A673 (cell line): ENCODE measurements at places on chromosomes 6 and 20. TPM values are rescaled to one million over a fixed set of nuclear protein-coding genes. Genes with fewer than 3 reads are reported as not detected.

KCNK5 gene
- 0.09 TPM in 1 of 2 replicates, not detected in the other for total RNA-seq

PDYN gene
- total RNA-seq, result not detected in 2 replicates

DNMT3B gene
- 3.8 and 5.7 TPM in 2 replicates for total RNA-seq

PGC gene
- not detected in 2 replicates for total RNA-seq

HIVEP1 gene
- total RNA-seq, result 18.5 and 21.5 TPM in 2 replicates

TFAP2A gene
- 19.1 and 19.3 TPM in 2 replicates for total RNA-seq

PPP1R14C gene
- 3.5 and 4.6 TPM in 2 replicates for total RNA-seq

SALL4 gene
- total RNA-seq, result 17.7 and 18.4 TPM in 2 replicates

OR12D3 gene
- not detected in 2 replicates for total RNA-seq

DNA sequence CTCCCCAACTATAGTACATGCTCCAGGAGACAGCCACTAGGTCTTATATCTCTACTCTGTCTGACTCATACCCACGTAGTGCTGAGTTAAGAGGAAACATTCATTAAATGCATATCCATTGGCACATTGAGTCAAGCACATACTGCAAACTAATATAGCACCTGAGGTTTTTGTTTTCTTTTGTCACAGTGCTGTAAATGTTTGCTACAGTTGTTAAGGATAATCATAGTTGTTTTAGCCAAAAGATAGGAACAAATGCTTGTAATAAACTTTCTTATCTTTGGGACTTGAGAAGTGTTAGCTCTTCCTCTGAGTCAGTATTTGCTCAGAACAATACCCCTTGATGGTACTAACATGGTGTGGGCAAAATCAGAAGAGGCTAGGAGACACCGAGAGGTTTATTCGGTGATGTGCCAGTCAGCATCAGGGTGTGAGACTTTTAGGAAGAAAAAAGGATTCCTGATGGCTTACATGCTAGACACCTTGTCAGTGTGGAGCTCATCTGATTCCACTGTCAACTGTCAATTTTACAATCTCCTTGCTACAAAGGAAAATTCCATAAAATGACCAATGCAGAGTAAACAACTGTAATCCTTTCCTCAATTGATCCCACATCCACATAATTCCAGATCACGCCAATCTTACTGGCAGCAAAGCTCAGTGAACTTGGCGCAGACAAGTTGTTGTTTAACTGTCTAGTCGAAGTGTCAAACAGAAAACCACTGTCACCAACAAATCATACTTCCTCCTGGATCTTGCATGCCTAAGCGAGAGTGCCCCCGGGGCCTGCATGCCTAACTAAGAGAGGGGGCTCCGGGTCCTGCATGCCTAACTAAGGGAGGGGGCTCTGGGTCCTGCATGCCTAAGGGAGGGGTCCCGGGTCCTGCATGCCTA is 36.1 kb downstream of the ELOVL2 start:
- DNase-seq, result no peak
- no peaks in the 10 kb centered on the region for H3K27me3 ChIP-seq
- H3K27ac ChIP-seq, result no peak overlapping the region

DNA sequence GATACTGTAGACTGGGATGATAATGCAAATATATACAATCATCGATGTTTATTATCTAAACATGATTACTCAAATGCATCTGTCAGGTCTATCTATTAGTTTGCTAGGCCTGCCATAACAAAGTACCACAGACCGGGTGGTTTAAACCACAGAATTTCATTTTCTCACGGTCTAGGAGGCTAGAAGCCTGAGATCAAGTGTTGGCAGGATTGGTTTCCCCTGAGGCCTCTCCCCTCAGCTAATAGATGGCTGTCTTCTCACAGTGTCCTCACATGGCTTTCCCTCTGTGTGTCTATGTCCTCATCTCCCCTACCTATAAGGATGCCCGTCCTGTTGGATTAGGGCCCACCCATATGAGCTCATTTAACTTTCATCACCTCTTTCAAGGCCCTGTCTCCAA is 512.6 kb upstream of the SLC35B3 start:
- no peak for DNase-seq
- no peaks in the 10 kb centered on the region for H3K27me3 ChIP-seq
- no peak overlapping the region for H3K4me3 ChIP-seq
- H3K27ac ChIP-seq, result no peak overlapping the region
- no peaks in the 10 kb centered on the region for H3K36me3 ChIP-seq
- peaks cover 4% of the 10 kb centered on the region for H3K4me1 ChIP-seq

- no peaks in the 10 kb centered on the region for H3K27me3 ChIP-seq
- no peaks in the 10 kb centered on the region for H3K4me1 ChIP-seq
- no peak for DNase-seq
- H3K27ac ChIP-seq, result no peak overlapping the region
- H3K36me3 ChIP-seq, result no peaks in the 10 kb centered on the region
These were observed 139.9 kb downstream of the HIVEP2 start for GRCh38 chr6:142805042-142805441.

GRCh38 chr20:24676353-24676977 is 207.0 kb downstream of the SYNDIG1 start:
- H3K4me3 ChIP-seq, result no peak overlapping the region
- no peaks in the 10 kb centered on the region for H3K4me1 ChIP-seq
- no peak overlapping the region for H3K27ac ChIP-seq

- no peak overlapping the region for H3K4me3 ChIP-seq
- no peaks in the 10 kb centered on the region for H3K36me3 ChIP-seq
- no peak overlapping the region for H3K27ac ChIP-seq
These were observed 859 bp downstream of the C20orf202 start for GRCh38 chr20:1204113-1204512.

DNA sequence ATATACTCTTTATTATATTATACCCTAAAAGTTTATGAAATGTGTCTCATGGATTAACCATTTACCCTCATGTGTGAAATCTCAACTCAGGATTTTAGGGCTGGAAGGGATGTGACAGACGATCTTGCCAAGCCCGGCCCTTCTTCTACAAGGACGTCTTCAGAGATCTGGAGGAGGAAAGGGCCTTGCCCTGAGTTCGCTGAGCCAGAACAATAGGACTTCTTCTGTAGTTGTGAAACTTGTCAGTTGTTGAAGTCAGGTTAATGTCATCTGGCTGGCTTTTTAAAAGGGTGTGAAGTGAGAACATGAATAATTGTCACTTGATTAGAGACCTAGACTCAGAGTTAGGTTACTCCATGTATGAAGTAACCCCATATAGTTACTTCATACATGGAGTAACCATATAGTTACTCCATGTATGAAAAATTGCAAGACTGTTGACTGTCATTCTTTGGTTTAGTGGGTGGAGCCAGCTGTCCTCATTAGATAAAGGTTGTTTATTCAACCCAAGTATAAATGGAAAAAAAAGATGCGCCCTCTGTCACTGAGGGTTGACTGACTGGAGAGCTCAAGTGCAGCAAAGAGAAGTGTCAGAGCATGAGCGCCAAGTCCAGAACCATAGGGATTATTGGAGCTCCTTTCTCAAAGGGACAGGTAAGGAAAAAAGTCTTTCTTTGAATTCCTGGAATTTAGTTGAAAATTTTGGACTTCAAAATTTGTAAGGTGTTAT is at the start of gene ARG1:
Gene ARG1, plus strand, starts transcription at position 541 of the 730 bp plus-strand sequence. Its CDS starts 57 bp downstream, at position 598.
- no peak within 1 kb of the TSS for H3K4me3 ChIP-seq
- DNase-seq, result no peak
- no peak within 1 kb of the TSS for H3K27ac ChIP-seq

DNA sequence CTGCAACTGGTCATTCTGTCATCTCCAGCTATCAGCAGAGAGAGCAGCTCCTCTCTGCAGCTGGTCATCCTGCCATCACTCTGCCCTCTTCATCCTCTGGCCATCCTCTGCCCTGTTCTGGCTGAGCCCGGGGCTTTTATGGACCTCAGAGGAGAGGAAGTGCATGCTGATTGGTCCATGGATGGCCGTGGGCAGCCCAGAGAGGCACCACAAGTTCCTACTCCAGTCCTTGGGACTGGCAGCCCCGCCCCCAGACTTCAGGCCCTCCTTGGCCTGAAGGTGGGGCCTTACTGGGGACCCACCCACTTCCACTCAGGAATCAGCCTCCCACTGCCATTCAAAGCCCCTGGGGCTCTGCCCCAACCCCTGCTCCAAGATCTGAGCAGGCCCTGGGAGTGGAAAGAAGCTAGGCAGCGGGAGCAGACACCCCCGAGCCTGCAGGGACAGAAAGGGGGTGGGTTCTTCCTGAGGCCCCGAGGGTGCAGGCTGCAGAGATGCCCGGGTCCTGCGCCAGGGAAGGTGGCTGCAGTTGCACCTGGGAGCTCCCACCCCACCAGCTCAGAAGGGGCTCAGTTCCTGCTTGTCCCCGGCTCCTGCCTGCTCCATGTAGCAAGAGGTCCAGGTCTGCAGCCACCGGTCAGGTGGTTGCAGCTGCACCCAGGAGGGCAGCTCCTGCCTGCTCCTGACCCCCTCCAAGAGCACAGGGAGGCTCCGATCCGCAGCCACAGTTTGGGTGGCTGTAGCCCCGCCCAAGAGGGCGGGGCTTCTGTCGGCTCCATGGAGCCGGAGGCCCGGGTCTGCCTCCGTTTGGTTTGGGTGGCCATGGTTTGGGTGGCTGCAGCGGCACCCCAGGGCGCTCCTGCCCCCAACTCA is 34.1 kb upstream of the HMGA1 start:
- no peaks in the 10 kb centered on the region for H3K4me1 ChIP-seq
- H3K36me3 ChIP-seq, result no peaks in the 10 kb centered on the region
- no peaks in the 10 kb centered on the region for H3K27me3 ChIP-seq
- no peak for DNase-seq
- no peak overlapping the region for H3K4me3 ChIP-seq

- no peaks in the 10 kb centered on the region for H3K4me1 ChIP-seq
- H3K27ac ChIP-seq, result no peak overlapping the region
- DNase-seq, result no peak
- H3K4me3 ChIP-seq, result peak overlapping the region; percentile 33
- H3K36me3 ChIP-seq, result no peaks in the 10 kb centered on the region
These were observed 84.6 kb upstream of the ZNF322 start for GRCh38 chr6:26743941-26744699.

- H3K27ac ChIP-seq, result no peak overlapping the region
- H3K4me3 ChIP-seq, result no peak overlapping the region
- H3K27me3 ChIP-seq, result no peaks in the 10 kb centered on the region
- no peaks in the 10 kb centered on the region for H3K36me3 ChIP-seq
- no peaks in the 10 kb centered on the region for H3K4me1 ChIP-seq
- DNase-seq, result no peak
These were observed 34.0 kb downstream of the CD164 start for GRCh38 chr6:109348226-109348625.

GRCh38 chr6:29112135-29112534 is 4.3 kb downstream of the OR2J3 start:
- no peaks in the 10 kb centered on the region for H3K36me3 ChIP-seq
- peaks cover 38% of the 10 kb centered on the region for H3K27me3 ChIP-seq
- no peak overlapping the region for H3K4me3 ChIP-seq
- no peak overlapping the region for H3K27ac ChIP-seq

GRCh38 chr6:125832391-125833117 is 41.8 kb downstream of the NCOA7 start:
- H3K4me3 ChIP-seq, result no peak overlapping the region
- DNase-seq, result no peak
- no peaks in the 10 kb centered on the region for H3K36me3 ChIP-seq
- H3K27ac ChIP-seq, result no peak overlapping the region
- H3K4me1 ChIP-seq, result peaks cover 10% of the 10 kb centered on the region

GRCh38 chr6:127533011-127533410 is 13.9 kb upstream of the MTCL3 start:
- H3K36me3 ChIP-seq, result no peaks in the 10 kb centered on the region
- DNase-seq, result no peak
- no peaks in the 10 kb centered on the region for H3K4me1 ChIP-seq
- H3K4me3 ChIP-seq, result no peak overlapping the region
- no peak overlapping the region for H3K27ac ChIP-seq
- no peaks in the 10 kb centered on the region for H3K27me3 ChIP-seq

DNA sequence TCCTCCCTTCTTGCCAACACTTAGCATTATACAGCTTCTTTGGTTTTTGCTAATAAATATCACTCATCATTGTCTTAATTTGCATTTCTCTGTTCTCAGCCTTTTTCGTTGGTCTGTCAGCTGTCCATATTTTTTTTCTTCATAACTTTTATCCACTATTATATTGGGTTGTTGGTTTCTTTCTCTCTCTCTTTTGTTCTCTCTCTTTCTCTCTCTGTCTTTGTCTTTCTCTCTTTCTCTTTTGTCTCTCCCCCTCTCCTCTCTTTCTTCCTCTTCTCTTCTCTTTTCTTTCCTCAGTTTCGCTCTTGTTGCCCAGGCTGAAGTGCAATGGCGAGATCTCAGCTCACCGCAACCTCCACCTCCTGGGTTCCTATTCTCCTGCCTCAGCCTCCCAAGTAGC is 36.5 kb downstream of the JARID2 start:
- H3K4me3 ChIP-seq, result no peak overlapping the region
- DNase-seq, result no peak
- no peaks in the 10 kb centered on the region for H3K27me3 ChIP-seq
- H3K36me3 ChIP-seq, result no peaks in the 10 kb centered on the region
- H3K4me1 ChIP-seq, result peaks cover 43% of the 10 kb centered on the region

DNA sequence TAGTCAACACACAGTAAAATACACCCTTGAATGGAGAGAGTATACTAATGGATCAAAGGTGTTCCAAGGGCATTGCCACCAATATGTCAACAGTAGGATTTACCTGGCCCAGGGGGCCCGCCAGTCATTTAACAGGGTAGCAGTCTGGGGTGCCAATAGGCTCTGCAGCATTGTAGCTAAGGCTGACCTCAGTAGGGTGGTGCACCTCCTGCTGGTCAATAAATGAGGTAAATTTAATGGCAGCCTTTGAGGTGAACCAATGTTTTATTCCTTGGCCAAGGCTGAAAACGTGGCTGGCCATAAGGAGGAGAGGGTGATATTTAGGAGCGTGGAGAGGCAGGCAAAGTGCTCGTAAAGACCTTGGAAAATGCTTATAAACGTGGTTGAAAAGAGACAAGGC is 147.2 kb downstream of the RPS12 start:
- no peak for DNase-seq
- H3K36me3 ChIP-seq, result no peaks in the 10 kb centered on the region
- H3K4me3 ChIP-seq, result no peak overlapping the region
- no peak overlapping the region for H3K27ac ChIP-seq
- peaks cover 52% of the 10 kb centered on the region for H3K27me3 ChIP-seq
- no peaks in the 10 kb centered on the region for H3K4me1 ChIP-seq

DNA sequence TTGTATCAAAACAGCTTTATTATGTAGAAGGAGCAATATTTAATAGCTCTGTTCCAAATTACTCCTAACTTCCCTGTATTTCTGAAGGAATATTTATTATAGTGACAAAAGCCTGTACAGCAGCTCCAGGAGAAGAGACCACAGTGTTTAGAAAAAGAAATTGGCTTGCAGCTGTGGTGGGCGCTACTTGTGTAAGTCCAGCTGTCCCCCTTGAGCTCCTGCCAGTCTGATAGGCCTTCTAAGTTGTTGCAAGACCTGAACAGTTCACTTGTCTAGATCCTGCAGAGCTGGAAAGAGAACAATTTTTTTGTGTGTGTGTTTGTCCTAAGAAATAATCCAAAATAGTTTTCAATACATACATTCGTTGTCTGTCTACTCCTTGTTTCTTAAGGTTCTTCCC is 86.6 kb downstream of the JARID2 start:
- peaks cover 37% of the 10 kb centered on the region for H3K4me1 ChIP-seq
- H3K36me3 ChIP-seq, result no peaks in the 10 kb centered on the region
- DNase-seq, result no peak
- H3K27me3 ChIP-seq, result no peaks in the 10 kb centered on the region
- no peak overlapping the region for H3K4me3 ChIP-seq

DNA sequence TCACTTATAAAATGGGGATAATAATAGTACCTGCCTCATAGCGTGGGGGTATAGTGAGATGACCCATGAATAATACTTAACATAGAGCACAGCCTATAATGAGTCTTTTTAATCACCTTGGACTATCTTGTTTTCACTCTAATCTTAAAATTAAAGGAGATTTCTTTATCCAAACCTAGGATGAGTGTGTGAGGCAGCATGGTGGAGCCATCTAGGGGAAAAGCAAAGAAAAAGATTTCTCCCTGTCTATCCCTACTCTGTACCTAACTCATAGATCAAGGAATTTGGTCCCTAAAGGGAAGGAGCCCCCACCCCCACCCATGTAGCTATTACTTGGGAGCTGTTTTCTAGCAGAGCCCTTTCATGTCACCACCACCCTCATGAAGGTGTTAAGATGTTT is 45.2 kb upstream of the PAK5 start:
- peaks cover 31% of the 10 kb centered on the region for H3K27me3 ChIP-seq
- no peak overlapping the region for H3K4me3 ChIP-seq
- H3K36me3 ChIP-seq, result no peaks in the 10 kb centered on the region
- H3K27ac ChIP-seq, result no peak overlapping the region
- DNase-seq, result peak; percentile 3
